ENCODE measurements at places on chromosomes 7 and 10.

DNA sequence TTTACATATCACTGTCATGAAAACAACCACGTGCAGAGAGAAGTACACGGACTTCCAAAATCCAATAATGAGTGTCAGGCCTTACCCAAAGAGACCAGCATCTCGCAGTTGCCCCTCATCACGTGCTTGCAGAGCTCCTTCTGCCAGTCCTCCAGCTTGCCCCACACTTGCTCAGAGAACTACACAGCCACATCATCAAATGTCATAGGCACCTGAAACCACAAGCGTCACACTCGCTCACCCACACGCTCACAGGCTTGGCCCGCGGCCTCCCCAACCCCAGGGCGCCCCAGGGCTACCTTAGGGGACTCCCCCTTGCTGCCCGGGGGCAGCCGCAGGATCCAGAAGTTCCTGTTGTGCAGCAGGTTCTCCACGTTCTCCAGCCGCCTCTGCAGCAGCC lies 123.4 kb upstream of the ZNF746 start:
- DNase-seq: no peak

GRCh38 chr7:55557666-55558188 lies 14.6 kb downstream of the VOPP1 start:
- no peak for DNase-seq

- DNase-seq: no peak
Observed at GRCh38 chr7:118502235-118502634, 277.7 kb downstream of the ANKRD7 start.

GRCh38 chr7:38630720-38631673 lies at the start of gene AMPH:
AMPH (minus strand) TSS chr7:38631373; CDS start chr7:38631351, 22 bp downstream.
- DNase-seq: peak; percentile 75

DNA sequence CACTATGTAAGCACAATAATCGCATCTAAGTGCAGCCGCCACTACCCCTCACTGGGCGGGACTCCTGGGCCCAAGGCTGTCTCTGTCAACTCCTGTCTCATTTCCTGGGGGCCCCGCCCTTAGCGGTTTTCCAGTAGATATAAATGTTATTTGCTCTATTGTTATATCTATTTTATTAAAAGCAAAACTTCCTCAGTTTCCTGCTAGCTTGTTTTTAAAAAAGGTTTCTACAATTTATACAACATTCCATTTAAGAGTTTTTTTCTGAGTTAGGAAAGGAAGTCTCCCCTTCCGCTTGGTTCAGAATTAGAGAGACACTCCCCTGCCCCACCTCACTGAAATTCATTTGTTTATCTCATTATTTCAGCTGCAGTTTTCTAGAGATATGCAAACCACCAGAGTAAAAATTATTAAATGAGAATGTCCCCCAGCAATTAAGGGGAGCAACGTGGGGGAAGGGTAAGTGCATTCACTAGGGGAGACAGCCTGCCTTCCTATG lies 82.7 kb downstream of the RAMP3 start:
- peak; percentile 56 for DNase-seq

DNA sequence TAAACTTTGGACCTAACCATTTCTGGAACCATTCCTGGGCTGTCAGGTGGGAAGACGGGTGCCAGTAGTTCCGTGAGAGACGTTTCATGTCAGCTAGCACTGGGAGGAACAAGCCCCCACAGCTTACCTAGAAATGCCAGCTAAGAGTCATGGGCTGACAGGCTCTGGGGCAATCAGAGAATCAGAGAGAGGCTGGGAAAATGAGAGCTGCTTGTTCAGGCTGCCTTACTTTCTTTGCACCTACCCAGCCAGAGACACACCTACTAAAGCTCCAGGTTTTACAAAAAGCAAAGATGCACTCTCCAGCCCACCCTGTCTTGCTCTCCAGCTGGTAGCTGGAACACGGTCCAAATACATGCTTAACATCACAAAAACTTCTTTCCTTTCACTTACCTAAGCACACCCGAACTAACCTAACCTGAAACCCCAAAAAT lies 688 bp downstream of the PTN start:
- DNase-seq: no peak

Data from left ventricle myocardium inferior (tissue), 1 donor.